ENCODE measurements at places on chromosomes 2 and 18.

GRCh38 chr2:105510761-105511528 is 112.1 kb upstream of the FHL2 start:
- DNase-seq = no peak

- DNase-seq = no peak
Observed at GRCh38 chr2:239762655-239763269, 262.4 kb downstream of the NDUFA10 start.

- DNase-seq = no peak
Observed at GRCh38 chr2:39541011-39541930, 104.2 kb upstream of the MAP4K3 start.

GRCh38 chr2:54428108-54428831 is 27.9 kb upstream of the SPTBN1 start:
- no peak for DNase-seq

- DNase-seq = no peak
Observed at GRCh38 chr2:234989183-234989701, 37.4 kb downstream of the SH3BP4 start.

- DNase-seq = peak; percentile 57
Observed at GRCh38 chr2:43609290-43609918, 13.6 kb upstream of the THADA start.

DNA sequence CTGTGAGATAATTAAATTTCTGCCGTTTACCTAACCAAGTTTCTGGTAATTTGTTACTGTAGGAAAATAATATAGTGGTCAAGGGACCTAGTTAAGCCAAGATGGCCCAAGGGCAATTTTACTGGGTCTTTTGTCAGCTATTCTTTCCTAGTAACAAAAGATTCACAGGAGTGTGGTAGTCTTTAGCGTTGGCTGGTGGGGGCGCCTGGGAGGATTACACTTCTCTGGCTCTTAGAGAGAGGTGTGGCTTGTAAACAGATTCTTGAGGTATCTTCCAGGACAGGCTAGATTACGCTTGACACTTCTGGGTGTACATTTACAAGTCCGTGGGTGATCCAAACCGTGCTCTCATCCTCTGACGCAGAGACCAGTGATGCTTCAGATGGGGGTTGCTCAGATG is 3.3 kb upstream of the ACOXL start:
- DNase-seq = no peak

- DNase-seq = no peak
Observed at GRCh38 chr18:63051928-63052327, 267.6 kb downstream of the BCL2 start.

DNA sequence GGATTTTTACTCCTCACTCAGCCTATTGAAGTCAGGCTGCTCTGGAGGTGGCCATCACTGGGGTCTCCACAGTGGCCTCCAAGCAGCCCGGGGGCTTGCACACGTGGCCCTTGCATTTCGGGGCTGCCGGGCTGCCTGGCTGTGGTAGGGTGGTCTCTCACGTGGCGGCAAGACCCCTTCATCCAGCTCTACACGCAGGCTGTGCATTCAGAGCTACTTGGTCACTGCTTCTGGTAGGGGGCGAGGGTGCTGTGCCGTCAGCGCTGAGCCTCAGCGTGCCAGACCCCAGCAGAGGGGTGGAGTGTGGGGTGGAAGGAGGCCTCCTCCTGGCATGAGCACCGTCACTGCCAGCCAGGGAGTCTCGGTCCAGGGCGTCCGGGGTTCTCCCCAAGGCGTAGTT is 80.6 kb downstream of the SH3BP4 start:
- no peak for DNase-seq

- no peak for DNase-seq
Observed at GRCh38 chr2:190584980-190585661, 50.6 kb upstream of the NEMP2 start.

DNA sequence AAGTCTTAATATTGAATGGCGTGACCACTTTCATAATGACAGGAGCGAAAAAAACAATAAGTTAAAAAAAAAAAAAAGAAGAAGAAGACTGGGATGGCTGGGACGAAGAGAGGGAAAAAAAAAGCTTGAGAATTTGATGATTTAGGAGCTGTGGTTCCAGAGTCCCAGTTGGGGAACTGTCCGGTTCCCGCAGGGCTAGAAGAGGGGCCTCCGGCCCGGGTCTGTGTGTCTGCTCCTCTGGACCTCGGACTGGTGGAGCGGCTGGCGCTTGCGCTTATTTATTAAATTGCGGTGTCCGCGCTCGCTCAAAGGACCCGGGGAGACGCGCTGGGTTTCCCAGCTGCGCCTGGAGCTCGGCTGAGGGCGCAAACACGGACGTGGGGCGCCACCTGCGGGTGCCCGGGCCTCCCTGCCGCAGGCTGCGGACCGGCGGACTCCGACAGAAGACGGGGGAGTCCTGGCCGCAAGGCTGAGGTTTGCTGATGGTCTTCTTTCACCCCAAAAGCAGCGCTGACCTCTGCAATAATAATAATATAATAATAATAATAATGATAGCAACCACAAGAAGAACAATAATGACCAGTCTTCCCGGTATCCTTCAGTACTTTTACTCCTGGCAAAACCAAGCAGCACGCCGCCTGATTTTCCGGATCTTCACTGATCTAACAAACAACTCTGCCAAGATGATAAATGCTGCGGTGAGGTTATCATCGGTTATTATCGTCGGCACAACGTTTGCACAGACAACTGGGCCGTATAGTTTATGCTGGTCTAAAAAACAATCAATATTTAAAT is at the start of gene CBLN2:
TSS of gene CBLN2 (minus strand) at position 251 of the 795 bp plus-strand sequence. CDS start 2,182 bp downstream, outside the sequence.
- peak; percentile 63 for DNase-seq

DNA sequence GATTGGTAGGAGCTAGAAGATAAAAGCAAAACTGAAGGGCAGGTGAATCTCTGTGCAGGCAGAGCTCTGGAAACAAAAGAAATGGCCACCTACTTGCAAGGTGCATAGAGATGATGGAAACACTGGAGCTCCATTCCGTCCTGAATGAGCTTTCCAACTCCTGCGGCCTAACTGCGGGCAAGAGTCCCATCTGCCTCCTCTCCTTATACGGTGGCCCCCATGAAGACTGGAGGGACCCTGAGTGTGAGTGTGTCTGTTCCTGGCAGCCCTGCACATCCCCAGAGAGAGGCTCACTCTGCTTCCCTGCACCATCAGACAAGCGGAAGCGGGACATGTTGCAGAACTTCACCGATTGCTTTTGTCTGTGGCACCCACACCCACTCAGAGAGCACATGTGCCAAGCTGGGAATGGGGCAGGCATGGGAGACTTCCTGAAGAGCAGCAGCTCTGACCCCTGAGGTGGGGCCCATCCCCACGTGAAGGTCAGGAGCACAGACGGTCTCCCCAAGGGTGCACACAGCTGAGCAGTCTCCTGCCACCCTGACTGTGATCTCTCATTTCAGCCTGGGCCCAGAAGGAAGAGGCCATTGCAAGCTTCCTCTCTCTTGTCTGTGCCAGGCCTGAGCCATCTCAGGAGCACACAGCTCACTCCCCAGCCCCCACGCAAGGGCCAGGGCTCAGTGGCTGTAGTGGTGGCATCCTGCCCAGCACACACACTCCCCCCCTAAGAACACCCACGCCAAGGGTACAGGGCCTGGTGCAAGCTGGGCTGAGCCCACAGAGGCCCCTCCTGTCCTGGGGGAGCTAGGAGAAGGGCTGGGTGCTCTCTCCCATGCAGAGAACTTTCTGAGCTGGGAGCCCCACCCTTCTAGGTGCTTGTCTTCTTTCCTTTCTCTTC is 75.3 kb downstream of the STPG4 start:
- no peak for DNase-seq

DNA sequence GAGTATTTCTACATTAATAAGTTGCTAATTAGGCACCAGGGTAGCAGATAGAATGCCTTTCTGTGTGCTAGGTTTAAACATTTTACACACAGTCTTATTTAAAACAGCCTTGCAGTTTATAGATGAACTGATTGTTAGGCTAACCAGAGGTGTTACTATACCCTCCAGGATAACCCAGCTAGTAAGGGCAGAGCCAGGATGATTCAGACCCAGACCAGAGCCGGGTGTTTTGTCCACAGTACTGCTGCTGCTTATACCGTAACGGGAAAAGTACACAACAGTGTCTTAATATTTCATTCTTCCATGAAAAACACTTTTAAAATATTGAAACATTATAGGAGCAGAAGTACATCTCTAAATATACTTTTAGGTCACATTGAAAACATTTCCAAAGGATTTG is 82.7 kb downstream of the MALT1 start:
- DNase-seq = no peak

DNA sequence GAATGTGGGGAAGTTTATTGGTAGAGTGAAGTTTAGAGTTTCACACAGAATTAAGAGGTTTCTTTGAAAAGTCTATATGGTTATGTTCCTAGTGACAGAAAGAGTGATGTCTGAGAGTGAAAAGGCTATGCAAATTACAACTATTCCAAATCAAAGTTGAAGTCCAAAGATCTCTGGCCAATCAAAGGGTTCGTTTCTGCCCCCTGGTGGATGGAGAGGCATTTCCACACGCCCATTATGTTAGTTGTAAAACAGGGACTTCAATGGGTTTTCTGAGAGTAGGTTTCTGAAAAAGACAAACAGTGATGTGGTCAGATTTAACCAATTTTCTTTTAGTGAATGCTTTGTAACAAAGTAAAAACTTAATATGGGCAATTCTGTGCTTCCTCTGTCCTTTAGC is 441.5 kb upstream of the POU3F3 start:
- DNase-seq = peak; percentile 65

DNA sequence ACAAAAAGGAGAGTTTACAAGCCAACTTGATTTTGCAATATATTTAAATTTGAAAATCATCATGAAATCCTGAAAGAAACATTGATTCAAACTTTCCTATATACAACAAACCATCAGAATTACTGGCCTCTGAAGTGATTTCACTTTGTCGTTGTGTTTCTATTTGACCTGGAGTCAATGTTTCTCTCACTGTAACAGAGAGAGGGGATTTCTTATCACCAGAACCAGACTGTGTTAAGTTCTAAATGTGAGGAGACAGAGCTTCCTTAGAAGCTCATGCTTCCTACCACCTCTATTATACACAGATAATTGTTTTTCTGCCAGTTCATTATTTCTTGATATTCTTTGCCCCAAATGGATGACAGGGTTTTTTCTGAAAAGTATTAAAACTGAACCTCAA is 245.0 kb upstream of the RND3 start:
- no peak for DNase-seq
